ENCODE measurements at places on chromosomes 3 and 15.

DNA sequence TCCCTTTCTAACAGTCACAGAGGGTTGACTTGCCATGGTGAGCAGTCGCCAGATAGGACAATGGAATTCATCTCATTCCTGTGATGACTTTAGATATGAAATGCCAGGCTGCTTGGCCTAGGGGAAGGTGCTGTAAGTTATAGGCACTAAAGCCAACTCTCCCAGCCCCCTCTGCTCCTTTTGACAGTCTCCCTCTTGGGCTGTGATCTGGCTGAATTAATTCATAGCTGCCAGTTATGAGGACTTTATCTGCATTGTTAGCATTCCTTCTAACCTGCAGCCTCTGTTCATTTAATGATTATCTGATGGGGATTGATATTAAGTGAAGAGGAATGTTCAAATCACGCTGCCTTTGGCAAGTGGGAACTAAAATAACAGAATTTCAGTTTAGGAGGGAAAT lies 427.1 kb upstream of the RASGRP1 start:
- DNase-seq = no peak

DNA sequence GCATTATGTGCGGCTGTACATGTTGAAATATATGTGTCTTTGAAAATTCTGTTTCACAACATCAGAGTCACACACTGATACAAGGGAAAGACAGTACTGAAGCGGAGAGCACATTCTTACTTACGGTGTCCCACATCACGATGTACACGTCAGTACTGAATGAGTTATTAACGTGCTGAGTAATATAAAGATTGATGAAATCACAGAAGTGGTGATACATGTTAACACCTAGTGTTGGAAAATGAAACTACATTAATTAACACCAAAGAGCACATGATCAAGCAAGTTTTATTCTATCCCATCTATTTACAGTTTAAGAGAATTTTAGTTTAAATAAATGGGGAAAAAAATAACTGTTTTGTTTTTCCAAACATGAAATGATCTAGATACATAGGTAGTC lies 15.6 kb downstream of the EOGT start:
- no peak for DNase-seq

DNA sequence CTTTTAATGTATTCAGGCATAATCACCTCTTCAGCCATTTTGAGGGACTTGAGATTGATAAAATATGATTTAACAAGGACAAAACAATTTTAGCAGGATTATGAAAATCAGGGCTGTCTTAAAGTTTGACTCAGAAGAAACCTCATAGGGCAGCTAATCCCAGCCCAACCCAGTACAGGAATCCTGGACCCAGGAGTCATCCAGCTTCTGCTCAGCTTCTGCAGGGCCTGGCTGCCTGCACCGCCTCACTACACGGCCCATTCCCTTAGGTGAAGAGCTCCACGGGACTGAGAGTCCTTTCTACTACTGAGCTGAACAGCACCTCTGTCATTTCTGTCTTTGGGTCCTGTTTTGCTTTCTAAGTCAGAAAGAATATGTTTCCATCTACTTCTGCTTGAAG lies 37.5 kb downstream of the ARHGAP31 start:
- DNase-seq = no peak

GRCh38 chr3:131903988-131904415 lies 130.8 kb downstream of the CPNE4 start:
- DNase-seq = no peak

GRCh38 chr3:87855211-87855610 lies 203.6 kb downstream of the CGGBP1 start:
- no peak for DNase-seq

- DNase-seq = no peak
These were observed 21.6 kb upstream of the MOBP start for GRCh38 chr3:39445927-39446326.

DNA sequence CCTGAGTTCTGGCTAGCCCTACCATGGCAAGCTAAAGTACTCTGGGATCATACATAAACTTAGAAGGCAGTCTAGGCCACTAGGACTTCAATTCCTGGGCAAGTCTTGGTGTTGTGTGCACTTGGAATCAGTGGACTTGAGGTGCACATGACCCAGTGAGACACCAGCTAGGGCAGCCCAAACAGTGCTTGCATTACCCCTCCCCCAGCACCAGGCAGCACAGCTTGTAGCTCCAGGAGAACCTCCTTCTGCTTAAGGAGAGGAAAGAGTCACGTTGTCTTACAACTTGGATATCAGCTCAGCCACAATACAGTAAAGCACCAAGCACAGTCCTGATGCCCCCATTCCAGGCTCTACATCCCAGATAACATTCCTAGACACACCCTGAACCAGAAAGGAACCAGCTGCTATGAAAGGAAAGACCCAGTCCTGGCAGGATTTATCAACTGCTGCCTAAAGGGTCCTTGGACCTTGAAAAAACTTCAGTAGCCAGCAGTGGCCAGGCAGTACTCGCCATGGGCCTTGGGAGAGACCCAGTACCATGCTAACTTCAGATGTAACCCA lies 57.2 kb downstream of the MYO9A start:
- no peak for DNase-seq

GRCh38 chr3:11060500-11061251 lies 68.1 kb downstream of the SLC6A1 start:
- DNase-seq = peak; percentile 60

- DNase-seq = no peak
These were observed 71.9 kb upstream of the SLC6A11 start for GRCh38 chr3:10744098-10744465.

DNA sequence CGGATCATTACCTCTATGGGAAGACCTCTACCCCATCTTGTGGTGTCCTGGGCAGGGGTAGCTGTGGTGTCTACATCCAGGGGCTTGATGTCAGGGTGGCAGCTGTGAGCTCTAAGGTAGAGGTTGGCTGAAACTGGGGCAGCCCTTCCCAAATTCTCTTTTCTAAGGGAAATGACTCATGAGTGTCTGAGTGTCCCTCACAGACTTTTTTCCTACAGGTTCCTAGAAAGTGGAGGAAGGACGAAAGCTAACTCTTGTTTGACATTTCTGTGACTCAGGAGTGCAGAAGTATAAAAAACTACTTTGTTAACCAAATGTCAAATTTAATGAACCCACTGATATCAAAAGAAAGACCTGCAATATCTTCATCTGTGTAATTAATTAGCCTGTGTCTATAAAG lies 481.5 kb downstream of the PDCD6IP start:
- DNase-seq = no peak

- no peak for DNase-seq
These were observed 193.3 kb upstream of the TOPAZ1 start for GRCh38 chr3:44048196-44048924.

DNA sequence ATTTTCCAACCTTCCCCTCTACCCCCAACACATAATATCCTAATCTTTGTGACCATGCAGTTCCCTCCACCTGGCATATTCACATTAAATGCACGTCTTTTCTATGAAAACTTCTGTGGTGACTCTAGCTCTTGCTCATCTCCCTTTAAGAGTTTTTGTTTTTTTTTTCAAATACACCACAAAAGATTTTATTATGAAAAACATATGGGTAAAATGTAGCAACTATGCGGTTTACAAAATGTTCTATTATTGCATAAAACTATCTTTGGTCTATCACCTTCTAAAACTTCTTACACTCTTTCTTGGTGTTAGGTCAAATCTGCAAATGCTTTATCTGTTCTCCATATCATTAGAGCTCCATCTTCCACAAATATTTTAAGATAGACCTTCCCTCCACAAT lies 38.6 kb upstream of the ADGRG7 start:
- no peak for DNase-seq

GRCh38 chr3:187454085-187454815 lies 86.1 kb downstream of the RTP4 start:
- no peak for DNase-seq
